ENCODE measurements at places on chromosomes 2 and 18.

- no peak for DNase-seq
Observed at GRCh38 chr2:44886414-44886813, 55.1 kb upstream of the SIX3 start.

- no peak for DNase-seq
Observed at GRCh38 chr2:215635071-215635787, 199.4 kb upstream of the FN1 start.

- DNase-seq = no peak
Observed at GRCh38 chr2:220065581-220065980, 438.2 kb downstream of the SLC4A3 start.

DNA sequence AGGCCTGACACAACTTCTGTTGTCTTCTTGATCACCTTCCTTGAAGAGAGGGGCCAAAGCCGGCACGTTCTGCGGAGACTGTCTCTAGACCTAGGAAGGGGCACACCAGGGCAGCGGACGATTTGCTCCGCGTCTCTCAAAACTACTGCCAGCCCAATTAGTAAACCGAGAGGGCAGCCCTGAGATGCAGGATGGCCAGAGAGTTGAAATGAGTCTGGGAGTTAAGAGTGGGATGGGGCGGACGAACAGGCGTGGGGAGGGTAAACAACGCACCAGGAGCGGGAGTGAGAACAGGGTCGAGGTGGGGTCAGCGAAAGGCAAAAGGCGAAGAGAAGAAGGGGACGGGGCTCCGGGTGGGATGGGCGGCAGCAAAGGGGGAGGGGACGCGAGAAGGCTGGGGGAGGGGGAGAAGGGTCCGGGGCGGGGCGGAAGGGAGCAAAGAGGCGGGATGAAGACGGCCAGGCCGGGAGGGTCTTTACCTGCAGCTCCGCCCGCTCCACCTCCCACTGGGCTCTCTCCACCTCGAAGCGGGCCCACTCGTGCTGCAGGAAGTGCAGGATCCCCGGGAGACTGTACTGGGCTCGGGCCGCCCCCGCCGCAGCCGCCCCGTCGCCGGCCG is 476 bp downstream of the STRN start:
- DNase-seq = peak; percentile 28

GRCh38 chr2:165909466-165909865 is 44.1 kb downstream of the TTC21B start:
- no peak for DNase-seq

DNA sequence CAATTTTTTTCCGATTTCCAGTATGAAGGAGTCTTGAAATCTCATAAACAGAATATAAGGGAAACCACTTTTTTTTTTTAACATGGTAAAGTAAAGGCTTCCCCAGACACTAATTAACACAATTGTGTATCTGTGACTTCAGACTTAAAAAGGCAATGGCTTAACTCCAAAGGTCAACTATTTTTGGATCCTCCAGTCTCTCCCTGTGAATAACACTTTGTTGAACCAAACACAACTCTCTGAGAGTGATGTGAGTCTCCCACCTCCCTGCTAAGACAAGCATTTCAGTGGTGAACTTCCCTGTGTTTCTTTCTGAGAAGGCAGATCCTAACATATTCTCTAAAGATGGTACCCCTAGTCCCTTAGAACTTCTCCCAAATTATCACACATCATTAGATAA is 219.6 kb upstream of the RBBP8 start:
- no peak for DNase-seq

- DNase-seq = no peak
Observed at GRCh38 chr2:227127201-227127600, 36.8 kb downstream of the COL4A4 start.

- no peak for DNase-seq
Observed at GRCh38 chr18:21141668-21142422, 30.2 kb upstream of the ROCK1 start.

- no peak for DNase-seq
Observed at GRCh38 chr2:216113572-216113971, 4.4 kb downstream of the XRCC5 start.

GRCh38 chr2:38835015-38835601 is 40.6 kb downstream of the DHX57 start:
- DNase-seq = peak; percentile 36

DNA sequence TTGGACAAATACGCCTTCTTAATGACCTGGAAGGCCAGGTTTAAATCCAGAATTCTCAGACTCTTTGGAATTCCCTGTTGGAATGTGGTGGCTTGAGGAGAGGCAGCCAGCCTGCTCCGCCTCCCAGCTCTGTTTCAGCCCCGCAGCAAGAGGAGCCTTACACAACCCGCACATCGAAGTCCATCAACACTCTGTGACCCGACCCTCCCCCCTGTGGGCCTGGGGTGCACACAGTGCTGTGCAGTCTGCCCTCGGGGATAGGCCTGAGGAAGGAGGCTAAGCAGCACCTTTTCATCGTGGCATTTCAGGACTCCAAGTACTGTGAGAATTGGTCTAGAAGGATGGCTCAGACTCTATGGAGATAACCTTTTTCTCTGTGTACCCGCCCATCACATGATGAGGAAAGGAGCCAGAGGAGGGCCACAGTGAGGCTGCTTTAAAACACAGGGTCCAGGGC is 73.7 kb downstream of the GREB1L start:
- peak; percentile 74 for DNase-seq

DNA sequence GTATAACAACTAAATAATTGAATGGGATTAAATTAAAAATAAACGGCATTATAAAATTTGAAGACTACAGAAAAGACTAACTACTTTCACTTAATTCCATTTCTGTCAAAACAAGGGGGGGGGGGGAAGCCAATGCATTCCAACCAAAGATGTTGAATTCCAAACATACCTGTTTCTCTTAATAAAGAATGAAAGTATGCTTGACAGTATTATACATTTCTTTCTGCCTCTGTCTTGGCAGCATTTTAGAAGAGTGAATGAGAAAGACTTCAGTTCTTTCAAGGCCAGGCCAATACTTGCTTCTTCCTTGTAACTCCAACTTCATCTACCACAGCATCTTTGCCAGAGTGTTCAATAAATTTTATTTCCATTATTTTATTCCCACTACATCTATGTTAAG is 65.9 kb downstream of the PDE11A start:
- DNase-seq = no peak

- no peak for DNase-seq
Observed at GRCh38 chr2:145592361-145592760, 1072.4 kb upstream of the ZEB2 start.

DNA sequence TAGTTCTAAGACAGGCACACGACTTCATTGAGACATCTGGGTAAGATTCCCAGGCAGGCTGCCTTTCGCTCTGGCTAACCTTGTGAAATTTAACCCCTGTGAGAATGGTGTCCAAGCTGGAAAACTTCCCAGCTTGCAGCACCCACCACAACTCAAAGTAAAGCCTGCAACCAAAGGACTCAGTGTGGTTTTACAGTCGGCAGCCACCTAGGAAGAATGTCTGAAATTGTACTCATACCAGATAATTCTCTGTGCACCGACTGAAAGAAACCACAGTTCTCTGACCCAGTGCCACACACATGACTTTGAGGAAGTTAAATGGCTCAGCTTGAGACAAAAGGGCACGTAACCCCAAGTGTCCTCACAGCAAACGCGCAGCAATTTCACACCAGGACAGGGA is 125.7 kb downstream of the RBMS1 start:
- DNase-seq = peak; percentile 93

DNA sequence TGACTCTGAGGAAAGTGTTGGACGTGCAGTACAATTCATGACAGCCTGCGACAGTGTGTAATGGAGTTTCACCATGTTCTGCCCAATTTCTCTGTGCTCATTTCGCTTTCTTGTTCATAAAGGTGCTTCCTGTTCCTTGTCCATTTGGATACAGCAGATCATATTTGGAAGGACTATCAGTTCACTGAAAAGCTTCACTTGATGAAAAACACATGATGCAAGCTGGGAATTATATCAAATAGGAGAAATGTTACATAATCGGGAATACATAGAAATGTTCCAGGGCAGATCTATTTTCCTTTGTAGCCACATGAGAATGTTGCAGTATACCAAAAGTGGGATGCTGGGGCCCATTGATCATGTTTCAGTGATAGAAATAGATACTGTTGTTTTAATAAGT is 266.3 kb upstream of the SLC14A2 start:
- no peak for DNase-seq

GRCh38 chr2:157784823-157785175 is 91.3 kb downstream of the ACVR1 start:
- no peak for DNase-seq

DNA sequence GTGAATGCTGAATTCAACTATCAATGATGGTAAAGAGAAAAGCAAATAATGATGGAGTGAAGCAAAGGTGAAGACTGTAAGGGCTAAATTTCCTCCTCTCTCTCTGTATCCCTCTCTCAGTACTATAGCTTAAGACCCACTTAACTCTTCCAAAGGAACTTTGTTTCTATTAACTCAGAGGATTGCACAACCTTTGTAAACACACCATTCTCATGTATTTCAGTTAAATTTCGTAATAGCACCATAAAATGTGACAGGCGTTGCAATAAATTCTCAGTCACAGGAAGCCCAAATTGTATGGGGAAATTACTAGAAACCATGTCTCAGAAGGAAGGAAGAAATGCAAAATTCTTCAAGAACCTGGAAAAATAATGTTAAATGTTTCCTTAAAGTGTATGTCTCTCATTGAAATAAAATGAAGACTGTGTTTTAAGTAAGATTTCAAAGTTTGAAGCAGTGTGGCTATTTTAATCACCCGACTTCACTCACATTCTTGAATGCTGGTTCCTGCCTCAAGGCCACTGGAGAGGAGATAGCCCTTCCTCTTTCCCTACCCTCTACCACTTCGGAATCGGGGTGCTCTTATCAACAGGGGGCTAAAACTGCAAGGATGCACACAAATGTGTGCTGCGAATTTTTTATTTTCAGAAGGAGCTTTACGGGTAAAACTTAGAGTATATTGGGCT is 112.1 kb downstream of the FTCDNL1 start:
- DNase-seq = peak; percentile 28

- DNase-seq = no peak
Observed at GRCh38 chr2:175755169-175755568, 246.9 kb downstream of the LNPK start.

GRCh38 chr18:34911661-34912384 is 129.4 kb upstream of the MAPRE2 start:
- peak; percentile 83 for DNase-seq

DNA sequence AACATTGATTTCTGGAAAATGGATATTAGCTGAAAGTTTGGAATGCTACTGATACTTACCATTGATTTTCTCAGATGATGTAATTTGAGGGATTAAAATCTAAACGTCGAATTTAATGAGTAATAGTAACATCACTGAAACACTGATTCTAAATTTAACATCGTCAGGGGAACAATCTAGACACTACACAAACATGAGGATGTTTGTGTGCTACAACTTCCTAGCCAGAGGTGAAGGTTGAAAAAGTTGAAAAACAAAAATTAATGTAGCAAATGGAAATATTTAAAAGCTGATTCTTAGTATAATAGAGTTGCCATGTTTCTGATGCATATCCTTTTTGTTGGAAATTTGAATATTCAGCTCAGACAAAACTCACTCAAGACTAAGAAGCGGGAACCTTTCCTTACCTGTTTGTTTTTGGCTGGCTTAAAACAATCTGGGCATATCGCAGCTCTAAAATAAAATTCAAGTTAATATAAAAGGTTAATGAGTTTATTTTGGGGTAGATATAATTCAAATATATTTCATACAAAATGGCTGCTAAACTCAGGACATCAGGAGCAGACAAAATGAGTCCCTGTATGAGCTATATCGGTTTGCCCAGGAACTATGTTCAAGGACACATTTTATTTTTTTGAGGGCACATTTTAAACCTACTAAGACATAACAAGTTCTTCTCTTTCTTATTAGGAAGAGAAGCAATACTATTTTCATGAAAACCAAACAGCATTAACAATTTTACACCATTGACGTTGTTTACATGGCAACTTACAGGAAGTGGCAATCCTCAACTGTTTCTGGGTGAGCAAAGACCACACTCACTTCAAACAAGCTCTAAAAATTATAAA is 52.6 kb upstream of the PEX13 start:
- DNase-seq = no peak

- no peak for DNase-seq
Observed at GRCh38 chr18:61669320-61669719, 223.5 kb downstream of the RNF152 start.

DNA sequence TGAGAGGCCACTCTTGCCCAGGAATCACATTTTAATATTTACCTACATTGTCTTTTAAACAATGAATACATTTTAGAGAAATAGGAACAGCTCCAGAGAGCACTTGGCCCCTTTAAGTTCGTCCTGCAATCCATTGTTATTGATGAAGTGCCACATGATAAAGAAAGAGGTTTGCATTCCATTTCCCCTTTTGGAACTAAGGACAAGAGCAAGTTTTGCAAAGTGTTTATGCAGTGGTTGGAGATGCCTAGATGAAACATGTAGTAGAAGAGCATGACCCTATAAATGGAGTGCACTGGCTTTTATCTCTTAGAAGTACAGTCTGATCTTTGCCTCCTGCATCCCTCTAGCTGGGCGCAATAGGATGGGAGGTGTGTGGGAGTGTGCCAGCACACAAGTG is 118.7 kb upstream of the CNTNAP5 start:
- no peak for DNase-seq

DNA sequence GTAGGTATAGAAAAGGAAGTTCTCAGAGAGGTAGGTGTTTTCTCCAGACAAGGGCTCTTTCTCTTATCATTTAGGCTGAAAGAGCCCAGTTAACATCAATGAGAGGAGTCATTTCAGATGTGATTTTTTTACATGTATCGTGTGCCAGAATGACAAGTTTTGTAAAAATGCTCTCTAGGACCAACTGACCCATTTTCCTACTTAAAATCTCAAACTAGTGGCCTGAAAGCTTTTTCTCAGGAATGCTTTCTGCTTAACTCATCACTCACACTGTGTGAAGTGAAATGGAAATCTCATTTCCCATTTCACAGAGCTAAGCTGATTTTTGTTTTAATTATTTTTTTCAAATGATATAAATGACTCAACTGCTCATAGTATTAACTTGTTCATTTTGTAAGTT is 128.7 kb upstream of the CYP26B1 start:
- DNase-seq = no peak

GRCh38 chr2:54546923-54547720 is 91.0 kb downstream of the SPTBN1 start:
- no peak for DNase-seq

DNA sequence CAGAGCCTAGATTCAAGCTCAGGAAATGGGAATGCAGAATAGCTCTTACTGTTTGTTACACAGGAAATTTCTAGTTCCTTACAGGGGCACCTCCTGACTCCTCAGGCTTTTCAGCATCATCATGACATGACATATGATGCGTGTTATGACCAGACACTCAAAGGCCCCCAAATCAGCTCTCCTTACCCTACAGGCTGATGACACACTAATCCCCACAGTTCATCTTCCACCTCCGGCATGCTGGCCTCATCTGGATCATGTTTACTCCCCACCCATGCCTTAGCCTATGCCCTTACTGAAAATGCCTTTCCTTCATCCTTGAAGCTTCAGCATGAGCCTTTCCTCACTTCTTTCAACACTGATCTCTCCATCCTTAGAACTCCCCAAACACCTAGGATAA is 356.9 kb downstream of the SETBP1 start:
- no peak for DNase-seq

- DNase-seq = peak; percentile 4
Observed at GRCh38 chr2:58899692-58900091, 658.6 kb upstream of the FANCL start.
